Brain (organoid and tissue), 16 donors: ENCODE measurements at places on chromosomes 4 and X.

- DNase-seq, result peak; percentile 91
Measured at GRCh38 chr4:90127223-90127705, at the start of gene CCSER1. Gene CCSER1, plus strand, starts transcription at chr4:90127394.

DNA sequence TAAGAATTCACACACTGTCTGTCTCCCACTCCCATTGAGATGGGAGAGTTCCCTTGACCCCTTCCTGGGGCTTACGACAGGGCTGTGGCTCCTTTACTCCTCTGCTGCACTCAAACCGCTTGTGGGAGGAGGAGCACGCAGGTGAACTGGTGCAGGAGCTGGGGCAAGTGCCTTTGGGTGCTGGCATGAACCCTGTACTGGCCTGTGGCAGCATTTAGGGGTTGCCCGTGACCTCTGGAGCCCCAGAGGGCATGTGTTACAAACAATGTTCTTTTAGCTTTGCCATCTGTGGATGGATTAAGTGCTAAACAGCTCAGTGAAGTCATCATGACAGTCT, 21.8 kb upstream of the FTHL17 start:
- DNase-seq, result no peak

- DNase-seq, result no peak
Measured at GRCh38 chrX:37380256-37380655, 31.1 kb downstream of the PRRG1 start.

- DNase-seq, result no peak
Measured at GRCh38 chr4:145843148-145843547, 95.5 kb downstream of the ZNF827 start.

GRCh38 chrX:47840111-47840510, 3.4 kb downstream of the ZNF81 start:
- no peak for DNase-seq

DNA sequence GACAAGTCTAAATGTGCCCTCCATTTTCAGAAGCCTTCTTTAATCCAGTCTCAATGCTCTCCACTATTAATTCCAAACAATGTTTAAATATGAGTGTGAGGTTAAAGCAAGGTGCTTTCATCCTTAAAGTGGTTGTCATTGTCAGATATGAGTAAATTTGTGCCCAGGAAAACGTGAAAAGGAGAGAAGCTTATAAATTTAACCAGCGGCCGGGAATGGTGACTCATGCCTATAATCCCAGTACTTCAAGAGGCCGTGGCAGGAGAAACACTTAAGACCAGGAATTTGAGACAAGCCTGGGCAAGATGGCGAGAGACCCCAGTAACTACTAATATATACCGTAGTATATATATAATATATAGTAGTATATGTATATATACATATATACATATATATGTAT, 270.0 kb downstream of the ARHGAP24 start:
- no peak for DNase-seq

DNA sequence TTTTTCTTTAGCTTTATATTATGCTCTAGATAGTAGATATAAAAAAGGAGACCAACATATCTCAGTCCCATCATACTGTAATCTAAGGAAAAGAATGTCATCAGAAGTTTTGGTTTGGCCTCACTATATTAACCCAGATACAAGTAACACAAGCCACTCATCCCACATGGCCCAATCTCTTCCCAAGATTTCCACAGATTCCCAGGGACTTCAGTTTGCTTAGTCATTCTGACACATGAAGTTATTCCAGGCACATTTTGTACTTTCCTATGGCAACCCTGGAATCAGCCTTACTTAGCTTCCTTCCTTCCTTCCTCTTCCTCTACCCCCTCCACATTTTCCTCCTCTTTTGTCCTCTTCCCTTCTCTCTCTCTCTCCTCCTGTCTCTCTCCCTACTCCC, 21.7 kb upstream of the DCLK2 start:
- DNase-seq, result no peak

GRCh38 chr4:6641164-6641970, 882 bp downstream of the MRFAP1 start:
- DNase-seq, result peak; percentile 50

GRCh38 chr4:20251031-20251795, 492 bp upstream of the SLIT2 start:
- DNase-seq, result no peak

DNA sequence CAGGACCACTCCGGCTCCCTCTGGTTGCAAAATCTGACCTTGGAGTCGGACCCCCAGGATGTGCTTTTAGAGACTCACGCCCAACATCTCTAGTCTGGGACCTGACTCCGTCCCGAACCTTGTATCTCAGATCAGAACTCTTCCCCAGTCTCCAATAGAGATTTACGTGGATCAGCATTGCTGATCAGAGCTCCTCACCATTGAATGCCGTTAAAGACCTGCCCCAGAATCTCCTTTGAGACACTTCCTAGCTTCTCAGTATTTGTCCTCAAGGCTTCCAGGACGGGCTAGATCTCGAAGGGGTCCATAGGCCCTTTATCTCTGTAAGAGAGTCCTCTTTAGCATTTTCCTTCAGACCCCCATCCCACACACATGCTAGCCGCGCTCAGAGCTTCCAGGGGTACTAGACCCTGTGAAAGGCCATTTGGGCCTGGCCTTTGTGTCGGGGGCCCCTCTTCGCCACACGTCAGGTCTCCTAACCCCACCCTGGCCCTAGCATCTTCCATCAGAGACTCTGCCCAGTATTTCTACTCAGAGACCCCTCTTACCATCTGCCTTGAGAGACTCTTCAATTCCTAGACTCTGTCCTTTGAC, 662 bp downstream of the UBA1 start:
- no peak for DNase-seq

DNA sequence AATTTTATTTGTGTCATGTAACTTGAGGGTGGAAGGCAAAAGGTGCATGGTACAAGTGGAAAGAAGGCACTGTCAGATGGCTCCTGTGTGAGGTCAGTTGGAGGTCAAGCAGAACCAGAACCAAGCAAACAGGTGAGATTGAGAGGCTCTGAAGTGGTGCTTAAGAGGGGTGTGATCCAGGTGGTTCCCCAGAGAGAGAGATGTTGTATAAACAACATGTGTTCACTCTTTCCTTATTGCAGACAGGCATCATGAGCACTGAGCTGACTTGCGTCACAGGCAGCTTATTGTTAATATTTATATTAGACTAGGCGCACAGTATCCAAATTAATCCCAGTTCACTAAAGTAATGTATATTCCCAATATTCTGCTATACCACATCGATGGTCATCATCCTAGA, 56.8 kb downstream of the CXCL13 start:
- no peak for DNase-seq

GRCh38 chr4:113312529-113312928, 263.1 kb downstream of the ANK2 start:
- DNase-seq, result no peak

DNA sequence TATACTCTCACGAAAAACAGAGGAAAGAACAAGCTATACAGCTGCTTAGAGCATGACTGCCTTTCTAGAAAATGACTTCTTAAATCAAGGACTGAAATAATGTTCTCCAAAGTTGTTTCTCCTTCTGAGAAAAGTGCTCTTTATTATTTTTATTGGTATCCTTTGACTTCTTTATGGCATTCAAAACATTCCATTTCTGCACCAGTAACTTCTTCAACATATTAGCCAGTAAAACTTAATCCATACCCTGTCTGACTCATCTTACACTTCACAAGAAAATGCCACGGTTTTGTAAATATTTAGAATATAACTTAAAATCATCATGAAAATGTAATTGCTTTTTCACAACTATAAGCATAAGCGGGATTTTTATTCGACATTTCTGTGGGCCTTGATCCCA, 180.4 kb downstream of the NR3C2 start:
- DNase-seq, result no peak

- DNase-seq, result no peak
Measured at GRCh38 chr4:139658185-139658584, 7.4 kb upstream of the MGST2 start.

DNA sequence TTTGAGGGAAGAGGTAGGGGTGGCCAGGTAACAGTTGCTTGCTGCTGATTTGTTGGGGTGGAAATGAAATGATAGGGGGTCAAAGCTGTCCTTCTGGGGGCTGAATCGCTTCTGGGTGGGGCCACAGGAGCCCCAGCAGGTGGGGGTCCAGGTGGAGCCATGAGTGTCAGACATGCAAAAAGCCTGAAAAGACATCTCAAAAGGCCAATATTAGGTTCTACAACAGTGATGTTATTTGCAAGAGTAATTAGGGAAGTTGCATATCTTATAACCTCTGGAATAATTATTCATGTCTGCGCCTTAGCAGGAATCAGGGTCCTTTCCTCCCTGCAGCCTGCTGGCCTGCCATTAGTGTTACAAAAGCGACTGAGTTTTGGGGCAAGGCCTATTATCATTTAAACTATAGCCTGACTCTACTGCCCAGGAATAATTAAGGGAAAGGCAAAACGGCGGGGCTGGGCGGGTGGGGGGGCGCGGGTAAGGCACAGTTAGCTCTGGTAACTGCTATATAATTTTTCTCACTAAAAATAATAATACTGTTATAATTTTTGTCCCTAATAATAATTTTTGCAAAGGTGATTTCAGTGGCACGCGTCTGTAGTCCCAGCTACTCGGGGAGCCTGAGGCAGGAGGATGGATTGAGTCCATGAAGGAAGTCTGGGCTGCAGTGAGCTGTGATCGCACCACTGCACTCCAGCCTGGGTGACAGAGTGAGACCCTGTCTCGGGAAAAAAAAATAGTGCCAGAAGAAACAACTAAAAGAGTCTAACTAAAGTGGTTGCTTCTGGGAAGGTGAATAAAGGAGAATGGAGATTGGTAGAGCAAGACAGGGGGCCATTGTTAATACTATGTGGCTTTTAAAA, 145.7 kb downstream of the MAGEB17 start:
- no peak for DNase-seq

GRCh38 chrX:20128670-20129069, 12.0 kb upstream of the MAP7D2 start:
- no peak for DNase-seq

- no peak for DNase-seq
Measured at GRCh38 chr4:150949943-150950342, 65.1 kb downstream of the LRBA start.

DNA sequence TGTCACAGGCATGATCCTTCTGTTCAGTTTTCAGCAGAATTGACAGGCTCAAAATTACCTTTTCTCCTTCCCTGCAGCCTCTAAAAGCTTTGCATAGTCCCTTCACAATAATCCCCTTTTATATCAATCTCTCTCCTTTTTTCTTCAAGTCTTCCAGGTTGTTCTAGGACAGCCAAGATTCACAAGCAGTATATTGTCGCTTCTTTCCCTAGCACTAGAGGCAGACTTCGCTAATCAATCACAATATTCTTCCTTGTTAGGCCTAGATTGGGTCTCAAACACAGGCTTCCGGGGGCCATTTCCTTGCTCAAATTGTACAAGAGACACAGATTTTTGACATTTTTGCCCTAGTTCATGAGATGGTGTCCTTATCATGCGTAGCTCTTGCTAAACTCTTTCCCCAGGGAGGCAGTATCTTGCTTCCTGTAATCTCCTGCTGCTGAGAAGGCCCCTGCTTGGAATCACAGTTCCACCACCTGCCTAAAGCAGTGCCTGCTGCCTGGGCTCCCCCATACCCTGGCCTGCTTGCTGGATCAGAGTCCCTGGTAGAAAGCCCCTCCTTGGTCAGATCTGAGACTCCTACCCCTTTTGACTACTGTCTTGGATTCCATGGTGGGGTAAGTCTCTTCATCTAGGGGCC, 57.3 kb downstream of the DMP1 start:
- DNase-seq, result no peak

GRCh38 chr4:41510179-41510578, 27.8 kb upstream of the LIMCH1 start:
- DNase-seq, result no peak

- peak; percentile 86 for DNase-seq
Measured at GRCh38 chr4:16334601-16335000, 108.3 kb upstream of the TAPT1 start.

DNA sequence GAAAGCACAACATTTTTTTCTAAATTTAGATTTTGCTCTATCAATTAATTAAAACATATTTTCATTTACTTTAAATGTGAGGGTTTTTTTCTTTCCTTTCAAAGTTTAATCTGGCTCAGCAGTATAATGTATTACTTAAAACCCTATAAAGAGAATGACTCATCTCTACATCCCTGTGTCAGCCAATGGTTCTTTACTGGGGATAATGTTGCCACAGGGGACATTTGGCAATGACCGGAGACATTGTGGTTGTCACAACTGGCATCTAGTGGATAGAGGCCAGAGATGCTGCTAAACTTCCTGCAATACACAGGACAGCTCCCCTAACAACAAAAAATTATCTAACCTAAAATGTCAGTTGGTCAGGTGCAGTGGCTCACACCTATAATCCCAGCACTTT, 53.8 kb downstream of the SYNPO2 start:
- no peak for DNase-seq

DNA sequence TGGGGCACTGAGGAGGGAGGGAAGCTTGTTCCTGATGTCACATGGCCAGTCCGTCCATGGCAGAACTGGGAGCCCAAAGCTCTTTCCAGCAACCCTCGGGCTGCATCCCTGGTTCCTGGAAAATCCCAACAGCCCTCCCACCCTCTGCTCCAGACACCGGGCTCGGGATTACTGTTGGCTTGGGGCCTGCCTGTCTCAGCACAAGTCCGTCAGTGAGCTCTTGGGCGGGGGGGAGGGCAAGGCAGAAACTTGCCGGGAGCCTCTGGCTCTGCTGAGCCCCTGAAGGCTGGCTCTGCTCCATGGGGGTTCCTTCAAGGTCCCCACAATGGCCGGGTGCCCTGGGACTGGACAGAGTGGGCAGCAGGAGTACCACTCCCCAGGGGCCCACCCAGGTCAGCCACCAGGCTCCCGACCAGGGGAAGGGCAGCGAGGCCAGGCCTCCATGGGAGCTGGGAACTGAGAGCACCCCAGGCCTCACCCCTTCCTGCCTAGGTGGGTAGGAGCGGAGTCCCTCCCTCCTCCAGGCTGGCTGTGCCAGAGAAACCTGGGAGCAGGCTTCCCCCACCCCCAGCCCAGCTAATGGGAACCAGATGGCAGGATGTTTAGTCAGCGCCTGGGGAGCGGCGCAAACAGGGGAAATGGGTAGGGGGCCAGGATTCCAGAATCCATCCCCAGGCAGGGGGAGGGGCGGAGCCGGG, 6.4 kb upstream of the HAUS7 start:
- DNase-seq, result no peak
